ENCODE measurements at places on chromosomes 5 and 9.
A peak's percentile ranks its signal among the peaks of the same experiment; 100 is the strongest.

GRCh38 chr9:1219284-1219683, 169.1 kb downstream of the DMRT2 start:
- no peak for DNase-seq

- no peak for DNase-seq
Observed at GRCh38 chr5:60703944-60704343, 4.0 kb upstream of the DEPDC1B start.

DNA sequence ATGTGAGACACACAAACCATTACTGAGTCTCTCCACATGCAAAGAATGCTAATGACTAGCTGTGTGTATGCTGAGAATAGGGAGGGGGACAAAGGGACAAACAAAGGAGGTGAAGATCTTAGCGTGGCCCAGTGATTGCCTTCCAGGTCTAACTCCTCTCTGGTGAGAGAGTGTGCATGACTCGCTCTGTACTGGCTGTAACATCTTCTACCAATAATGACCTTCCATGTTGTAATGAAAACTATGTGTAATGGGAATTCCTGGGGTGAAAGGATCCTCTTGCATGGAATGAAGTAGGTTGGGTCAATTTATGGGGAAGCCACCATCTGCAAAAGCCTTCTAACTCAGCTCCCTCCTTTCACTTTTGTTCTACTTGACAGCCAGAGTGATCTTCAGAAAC, 24.4 kb upstream of the GPR151 start:
- DNase-seq, result no peak

DNA sequence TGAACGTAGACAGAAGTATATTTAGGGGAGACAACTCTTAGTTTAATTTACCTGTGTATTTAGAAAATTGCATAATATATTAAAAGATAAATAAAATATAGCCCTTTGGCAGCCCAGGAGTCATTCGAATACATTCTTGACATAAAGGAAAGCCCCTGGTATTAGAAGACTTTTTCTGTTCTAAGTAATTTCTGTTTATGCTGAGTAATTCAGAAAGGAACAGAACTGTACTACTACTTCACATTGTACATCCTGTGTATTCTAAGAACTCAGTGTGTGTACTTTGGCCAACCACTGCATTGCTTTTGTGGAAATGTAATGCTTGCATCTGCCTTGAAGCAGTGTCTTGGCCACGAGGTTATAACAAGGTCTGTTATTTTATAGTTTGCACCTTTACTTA, 136.4 kb downstream of the KDM4C start:
- no peak for DNase-seq

DNA sequence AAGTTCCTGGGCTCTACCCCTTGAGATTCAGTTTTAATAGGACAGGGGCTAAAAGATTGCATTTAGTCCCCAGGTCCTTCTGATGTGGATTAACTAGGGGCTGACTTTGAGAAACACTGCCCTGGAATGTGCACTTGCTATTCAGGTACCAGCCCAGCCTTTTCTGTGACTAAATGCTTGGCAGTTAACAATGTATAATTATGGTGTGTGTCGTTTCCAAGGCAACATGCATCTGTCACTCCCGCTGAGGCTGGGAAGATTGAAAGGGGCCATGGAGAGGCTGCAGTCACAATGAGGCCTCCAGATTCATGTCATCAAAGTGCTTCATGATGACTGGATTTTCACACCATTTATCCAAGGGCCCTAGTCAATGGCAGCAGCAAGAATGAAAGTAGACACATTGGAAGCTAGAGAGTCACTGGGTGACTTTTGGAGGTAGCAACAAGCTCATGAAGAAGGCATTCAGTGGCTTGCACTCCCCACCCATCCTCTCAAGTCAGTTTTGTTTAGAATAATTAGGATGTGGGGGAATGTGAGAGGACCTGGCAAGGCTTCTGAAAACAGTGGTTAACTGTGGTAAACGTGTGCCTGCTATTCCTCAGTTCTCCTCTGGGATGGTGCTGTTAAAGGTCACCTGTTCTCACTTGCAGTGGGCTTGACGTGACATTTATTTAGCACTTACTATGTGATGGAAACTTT, 28.3 kb downstream of the RAI14 start:
- DNase-seq, result no peak

DNA sequence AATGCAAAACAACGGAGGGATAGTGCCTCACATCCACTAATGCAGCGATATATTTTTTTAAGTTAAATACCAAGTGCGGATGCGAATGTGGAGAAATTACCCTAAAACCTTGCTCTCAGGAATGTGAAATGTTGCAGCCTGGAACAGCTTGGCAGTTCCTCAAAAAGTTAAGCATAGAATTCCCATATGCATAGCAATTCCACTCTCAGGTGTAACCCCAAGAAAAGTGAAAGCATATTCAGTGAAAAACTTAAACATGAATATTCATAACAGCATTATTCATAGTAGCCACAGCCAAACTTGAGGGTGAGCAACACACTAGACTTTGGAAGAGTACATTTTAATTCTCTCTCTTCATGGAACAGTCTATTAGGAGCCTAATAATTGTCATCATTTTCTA, 83.2 kb upstream of the ICE1 start:
- no peak for DNase-seq

- DNase-seq, result no peak
Observed at GRCh38 chr5:171650597-171650996, 135.0 kb upstream of the SMIM23 start.

DNA sequence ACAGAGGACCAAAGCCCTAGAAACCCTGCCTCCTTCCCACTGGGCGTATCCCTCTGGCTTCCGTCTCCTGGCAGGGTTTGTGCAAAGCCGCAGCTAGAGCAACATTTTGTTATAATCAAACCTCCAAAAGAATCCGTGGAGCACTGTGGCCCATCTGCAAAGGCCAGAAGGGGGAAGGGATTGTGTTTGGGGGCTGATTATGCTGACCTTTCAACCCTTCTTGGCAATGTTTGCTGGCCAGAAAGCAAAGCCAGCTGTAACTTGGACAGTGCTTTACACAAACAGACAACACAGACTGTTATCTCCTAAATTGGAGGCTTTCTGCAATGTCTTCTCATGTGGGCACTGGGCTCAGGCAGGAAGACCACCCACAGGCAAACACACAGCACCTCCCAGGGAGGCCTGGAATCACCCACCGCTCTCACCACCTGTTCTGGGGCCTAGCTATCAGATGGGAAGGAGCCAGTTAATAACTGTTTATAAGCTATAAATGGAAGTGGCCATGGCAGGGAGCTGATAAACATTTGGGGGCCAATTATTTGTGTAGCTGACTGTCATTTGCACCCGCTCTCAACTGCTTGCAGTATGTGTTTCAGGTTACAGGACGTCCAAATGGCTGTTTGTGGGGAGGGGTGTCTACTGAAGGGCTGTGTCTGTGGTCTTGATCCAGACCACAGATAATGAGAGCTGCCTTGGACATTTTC, 121.6 kb upstream of the ERCC6L2 start:
- DNase-seq, result no peak

DNA sequence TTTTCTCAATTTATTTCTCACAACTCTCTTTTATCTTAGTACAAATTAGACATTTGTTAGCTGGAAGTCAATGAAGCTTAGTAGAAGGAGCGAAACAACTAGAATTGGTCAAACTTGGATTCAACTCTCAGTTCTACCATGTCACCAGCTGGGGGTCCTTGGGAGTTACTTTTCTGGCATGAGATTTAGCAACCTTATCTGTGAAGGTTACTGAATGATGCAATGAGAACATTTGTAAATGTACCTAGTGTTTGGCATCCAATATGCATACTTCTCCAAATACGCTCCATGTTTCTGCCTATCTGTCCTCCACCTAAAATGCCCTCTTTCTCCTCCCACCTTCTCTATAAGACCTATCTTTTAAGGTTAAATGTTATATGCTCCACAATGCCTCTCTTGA, 6.3 kb downstream of the HNRNPA0 start:
- no peak for DNase-seq

GRCh38 chr9:138016406-138017187, 139.0 kb downstream of the CACNA1B start:
- DNase-seq, result no peak

GRCh38 chr5:111461255-111461671, 51.1 kb downstream of the STARD4 start:
- DNase-seq, result no peak

DNA sequence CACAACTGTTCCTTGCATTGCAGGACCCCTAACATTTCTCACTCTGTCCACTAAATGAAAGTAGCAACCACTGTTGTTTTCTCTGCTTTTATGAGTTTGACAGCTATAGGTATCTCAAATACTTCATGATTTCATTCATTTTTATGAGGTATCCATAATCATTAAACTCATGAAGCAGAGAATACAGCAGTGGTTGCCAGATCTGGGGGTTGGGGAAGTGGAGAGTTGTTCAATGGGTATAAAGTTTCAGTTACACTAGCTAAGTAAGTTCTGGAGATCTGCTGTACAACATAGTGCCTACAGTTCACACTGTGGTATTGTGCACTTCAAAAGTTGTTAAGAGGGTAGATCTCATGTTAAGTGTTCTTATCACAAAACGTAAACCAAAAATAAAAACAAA, 23.4 kb upstream of the CAMK4 start:
- no peak for DNase-seq

GRCh38 chr5:95891499-95891898, 69.0 kb upstream of the GLRX start:
- no peak for DNase-seq

GRCh38 chr9:90408659-90409058, 234.0 kb downstream of the DIRAS2 start:
- no peak for DNase-seq

DNA sequence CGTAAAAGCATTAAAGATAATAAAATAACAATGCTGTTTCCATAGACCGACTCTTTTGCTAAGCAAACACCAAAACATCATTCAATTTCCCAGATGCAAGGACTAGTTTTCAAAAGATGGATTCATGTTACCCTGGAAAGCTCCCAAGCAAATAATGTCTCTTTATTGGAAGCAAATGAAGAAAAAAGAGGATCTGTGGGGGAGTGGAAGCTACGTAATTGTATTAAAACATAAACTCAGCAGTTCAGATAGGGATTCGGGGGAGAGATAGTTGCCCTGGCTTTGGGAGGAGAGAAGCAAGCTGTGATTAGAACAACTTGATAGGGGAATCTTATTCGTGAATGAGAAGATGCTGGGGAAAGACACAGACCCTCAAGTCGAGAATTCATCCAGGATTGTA, 491.0 kb upstream of the CLINT1 start:
- DNase-seq, result no peak

- no peak for DNase-seq
Observed at GRCh38 chr9:109409773-109410397, 88.2 kb downstream of the PTPN3 start.

- DNase-seq, result no peak
Observed at GRCh38 chr9:92603990-92604389, 65.9 kb downstream of the IPPK start.

DNA sequence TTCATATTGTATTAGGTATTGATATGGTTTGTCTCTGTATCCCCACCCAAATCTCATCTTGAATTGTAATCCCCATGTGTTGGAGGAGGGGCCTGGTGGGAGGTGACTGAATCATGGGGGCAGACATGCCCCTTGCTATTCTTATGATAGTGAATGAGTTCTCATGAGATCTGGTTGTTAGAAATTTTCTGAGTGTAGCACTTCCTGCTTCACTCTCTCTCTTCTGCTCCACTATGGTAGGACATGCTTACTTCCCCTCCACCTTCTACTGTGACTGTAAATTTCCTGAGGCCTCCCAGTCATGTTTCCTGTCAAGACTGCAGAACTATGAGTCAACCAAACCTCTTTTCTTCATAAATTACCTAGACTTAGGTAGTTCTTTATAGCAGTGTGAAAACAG, 187.4 kb upstream of the SLC24A2 start:
- DNase-seq, result no peak

- DNase-seq, result no peak
Observed at GRCh38 chr5:37165761-37166160, 83.4 kb downstream of the CPLANE1 start.

- no peak for DNase-seq
Observed at GRCh38 chr5:59051951-59052350, 469.1 kb downstream of the RAB3C start.

GRCh38 chr5:58543723-58544122, 39.2 kb upstream of the RAB3C start:
- DNase-seq, result no peak

DNA sequence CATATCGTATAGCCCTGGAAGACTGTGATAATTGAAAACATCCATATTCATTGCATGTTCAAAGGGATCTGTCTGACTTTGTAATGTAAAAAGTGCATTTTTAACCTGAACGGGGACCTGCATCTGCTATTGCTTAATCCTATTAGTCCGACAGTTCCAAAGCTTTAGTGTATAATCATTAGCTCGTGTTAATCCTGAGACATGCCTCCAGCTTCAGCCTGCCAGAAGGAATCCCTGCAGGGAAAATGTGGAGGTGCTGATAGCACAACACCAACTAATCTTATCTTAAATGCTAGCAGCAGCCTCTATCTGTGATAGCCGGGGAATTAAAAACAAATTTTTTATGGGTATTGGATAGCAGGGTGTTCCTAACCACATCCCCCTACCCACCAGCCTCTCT, 495.2 kb downstream of the TLE4 start:
- DNase-seq, result no peak

GRCh38 chr5:123297866-123298265, 125.3 kb downstream of the CEP120 start:
- DNase-seq, result no peak

GRCh38 chr5:52693280-52693679, 94.4 kb upstream of the ITGA1 start:
- no peak for DNase-seq

- peak; percentile 64 for DNase-seq
Observed at GRCh38 chr9:2620919-2621721, 467 bp upstream of the VLDLR start.

GRCh38 chr9:12266758-12267157, 426.4 kb upstream of the TYRP1 start:
- no peak for DNase-seq

GRCh38 chr5:134114886-134115805, 665 bp downstream of the TCF7 start:
- no peak for DNase-seq

GRCh38 chr9:130728721-130729120, 35.1 kb downstream of the EXOSC2 start:
- DNase-seq, result no peak

- no peak for DNase-seq
Observed at GRCh38 chr5:93884254-93884653, 142.9 kb upstream of the POU5F2 start.

All from NCI-H187 treated with DMSO at 0.1 percent for 48 hours (cell line).